ENCODE measurements at places on chromosomes 12 and 14. TPM values are rescaled to one million over a fixed set of nuclear protein-coding genes. Genes with fewer than 3 reads are reported as not detected.

ADSS1 gene
- total RNA-seq = 5.8 TPM

HIGD1C gene
- total RNA-seq = not detected

RNU7-1 gene
- total RNA-seq = not detected

MRPS35 gene
- total RNA-seq = 91.7 TPM

WNT1 gene
- total RNA-seq = not detected

RNF41 gene
- total RNA-seq = 29.5 TPM

TSFM gene
- 44.8 TPM for total RNA-seq

RNF212B gene
- not detected for total RNA-seq

NFE2 gene
- total RNA-seq = 1.5 TPM

FRS2 gene
- total RNA-seq = 15.6 TPM

DLK1 gene
- total RNA-seq = not detected

PMCH gene
- not detected for total RNA-seq

CLEC1A gene
- total RNA-seq = 0.23 TPM

MEG3 gene
- not detected for total RNA-seq

VIPAS39 gene
- 46.1 TPM for total RNA-seq

FSCB gene
- not detected for total RNA-seq

PLD4 gene
- not detected for total RNA-seq

AEBP2 gene
- total RNA-seq = 37.2 TPM

MORN3 gene
- total RNA-seq = 1.8 TPM

SPX gene
- total RNA-seq = not detected

SMCO2 gene
- 1.9 TPM for total RNA-seq

MYF6 gene
- total RNA-seq = not detected

PIGH gene
- total RNA-seq = 13.0 TPM

RHOJ gene
- not detected for total RNA-seq

KRT6A gene
- 55.9 TPM for total RNA-seq

CLMN gene
- total RNA-seq = 15.8 TPM

TMCC3 gene
- 19.9 TPM for total RNA-seq

OR4E2 gene
- total RNA-seq = not detected
